ENCODE measurements at places on chromosomes 2 and 18.

DNA sequence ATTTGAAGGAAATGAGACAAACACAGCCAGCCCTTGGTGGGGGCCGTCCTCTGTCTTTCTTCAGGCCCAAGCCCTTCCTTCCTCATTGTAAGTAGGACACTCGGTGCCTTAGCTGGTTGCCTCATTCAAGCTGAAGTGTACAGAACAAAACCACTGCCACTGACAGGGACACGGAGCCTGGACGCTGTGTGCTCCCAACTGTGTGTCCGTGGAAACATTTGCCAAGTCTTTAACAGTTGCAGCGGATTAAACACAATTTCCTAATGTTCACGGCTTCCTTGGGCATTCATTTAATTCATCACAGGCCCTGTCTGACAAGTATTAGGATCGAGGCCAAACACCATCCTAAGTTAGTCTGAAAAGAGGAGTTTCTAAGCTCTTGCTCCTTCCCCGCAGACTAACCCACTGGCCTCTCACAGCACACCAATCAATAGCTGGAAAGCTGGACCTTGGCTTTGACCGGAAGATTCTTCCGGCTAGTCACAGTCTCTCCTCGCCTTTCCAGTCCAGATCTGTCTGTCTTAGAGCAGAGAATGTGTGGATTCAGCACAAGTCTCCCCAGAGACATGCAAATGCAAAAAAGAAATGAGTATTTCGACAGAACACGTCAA lies 68.7 kb upstream of the ACSL3 start:
- no peak for DNase-seq

GRCh38 chr2:233699424-233700027 lies 6.8 kb downstream of the UGT1A6 start:
- no peak for DNase-seq

GRCh38 chr18:36157441-36157840 lies 27.7 kb downstream of the ELP2 start:
- DNase-seq: no peak

GRCh38 chr2:8538931-8539621 lies 142.8 kb upstream of the ID2 start:
- no peak for DNase-seq

DNA sequence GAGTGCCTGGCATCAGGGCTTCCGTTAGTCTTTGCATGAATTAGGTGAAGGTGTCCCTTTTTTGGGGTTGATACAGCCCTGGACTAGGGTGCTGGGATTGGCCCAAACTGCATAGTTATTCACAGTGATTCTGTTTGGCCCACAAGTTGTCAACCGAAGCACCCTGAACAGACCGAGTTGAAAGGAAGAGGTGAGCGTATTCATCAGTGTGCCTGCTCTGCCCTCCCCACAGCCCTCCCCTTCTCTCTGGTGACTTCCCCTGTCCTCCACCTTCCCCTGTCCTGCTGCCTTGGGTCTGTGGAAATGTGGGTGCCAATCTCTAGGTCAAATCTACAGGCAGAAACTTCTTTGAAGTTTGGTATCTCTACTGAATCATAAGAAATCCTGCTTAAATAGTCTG lies 330.5 kb downstream of the DYSF start:
- no peak for DNase-seq

DNA sequence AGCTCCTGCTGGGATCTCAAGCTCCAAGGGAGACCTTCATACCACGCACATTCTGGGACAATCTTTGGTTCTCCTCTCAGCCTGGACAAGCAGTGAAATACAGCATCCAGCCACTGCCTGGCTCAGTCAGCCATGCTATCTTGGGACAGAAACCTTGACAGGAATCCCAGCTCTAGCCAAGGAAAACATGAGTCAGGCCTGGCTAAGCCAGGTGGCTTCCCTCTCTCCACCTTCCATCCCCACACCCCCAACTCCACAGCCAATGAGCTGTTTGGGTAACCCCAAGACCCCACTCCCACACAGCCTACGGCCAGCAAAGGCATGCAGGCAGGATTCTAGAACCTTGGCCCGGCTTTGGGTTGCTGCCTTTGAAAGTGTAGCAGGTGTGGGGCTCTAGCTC lies 64.9 kb downstream of the MCFD2 start:
- DNase-seq: no peak

GRCh38 chr2:70069049-70069448 lies 18.2 kb upstream of the PCBP1 start:
- DNase-seq: no peak

- DNase-seq: no peak
These were observed 261.3 kb upstream of the MEIS1 start for GRCh38 chr2:66173645-66174044.

DNA sequence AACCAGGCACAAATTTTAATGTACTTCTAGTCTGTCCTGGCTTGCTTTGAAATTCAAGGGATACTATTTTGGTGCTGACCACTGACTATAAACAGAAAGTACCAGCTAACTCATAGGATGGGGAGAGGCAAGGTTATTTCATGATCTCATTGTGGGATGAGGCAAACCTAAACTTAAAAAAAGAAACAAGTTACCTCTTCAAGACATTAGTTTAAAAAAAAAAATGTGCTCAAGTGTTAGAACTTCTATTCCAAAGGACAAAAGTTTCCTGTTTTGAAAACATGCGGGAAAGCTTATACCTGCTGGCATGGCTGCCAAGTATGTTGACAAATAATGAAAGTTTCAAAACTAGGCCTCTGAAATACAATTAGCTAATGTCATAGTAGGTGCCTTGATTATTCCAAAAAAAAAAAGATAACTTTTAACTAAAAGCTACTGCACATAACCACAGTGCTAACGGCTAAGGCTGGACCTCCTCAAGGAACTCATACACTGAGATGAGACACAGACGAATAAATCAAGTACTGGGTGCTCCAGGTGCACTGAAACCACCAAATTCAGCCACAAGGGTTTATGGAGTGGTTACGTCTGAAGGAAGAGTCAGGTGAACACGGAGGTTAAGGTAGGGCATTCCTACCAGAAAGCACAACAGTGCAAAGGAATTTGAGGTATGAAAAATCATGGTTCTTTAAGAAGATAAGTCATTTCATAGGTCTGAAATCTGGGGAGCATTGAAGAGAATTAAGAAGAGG lies 38.1 kb downstream of the TMEM131 start:
- DNase-seq: no peak

DNA sequence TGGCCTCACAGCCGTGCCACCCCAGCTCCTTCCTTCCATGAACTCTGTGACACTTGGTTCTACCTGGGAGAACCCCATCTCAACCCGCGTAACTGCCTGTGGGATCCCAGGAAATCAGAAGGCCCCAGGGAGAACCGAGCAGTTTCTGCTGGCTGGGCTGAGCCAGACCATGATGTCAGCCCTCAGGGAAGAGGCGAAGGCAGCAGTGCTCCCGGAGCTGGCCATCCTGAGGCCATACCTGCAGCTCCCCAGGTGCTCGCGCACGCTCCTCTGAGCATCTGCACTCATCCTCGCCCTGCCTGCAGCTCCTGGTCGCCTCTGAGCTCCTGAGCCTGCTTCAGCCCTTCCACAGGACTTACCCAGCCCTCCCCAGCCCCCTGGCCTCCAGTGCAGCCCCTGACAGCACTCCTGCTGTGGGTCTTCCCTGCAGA lies 186.1 kb downstream of the SEPTIN10 start:
- DNase-seq: peak; percentile 72

GRCh38 chr2:121902616-121903015 lies 147.2 kb downstream of the TSN start:
- no peak for DNase-seq

- DNase-seq: no peak
These were observed 7.4 kb downstream of the IL1R2 start for GRCh38 chr2:101998896-101999789.

DNA sequence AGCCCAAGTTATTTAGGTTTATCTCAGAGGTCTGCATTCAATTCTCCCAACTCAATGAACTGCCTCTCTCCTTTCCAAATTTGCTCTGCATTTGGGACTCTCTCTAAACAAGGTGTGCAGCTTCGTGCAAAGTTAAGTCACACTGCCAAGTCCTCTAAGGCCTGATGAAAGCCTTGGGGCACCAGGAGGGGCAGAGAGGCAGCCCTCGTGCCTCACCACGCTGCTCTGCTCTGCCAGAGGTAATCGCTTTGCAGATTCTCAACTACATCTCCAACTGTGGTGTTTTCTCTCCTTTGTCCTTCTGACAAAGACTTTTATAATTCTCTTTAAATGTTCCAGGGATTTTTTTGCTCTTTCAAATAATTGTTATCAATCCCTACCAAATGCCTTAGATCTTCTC lies 283.0 kb downstream of the MEIS1 start:
- no peak for DNase-seq

GRCh38 chr2:158893026-158893425 lies 75.4 kb upstream of the TANC1 start:
- no peak for DNase-seq

Measured in chondrocyte (in vitro differentiated cells).